ENCODE measurements at places on chromosomes 11 and 22. TPM values are rescaled to one million over a fixed set of nuclear protein-coding genes. Genes with fewer than 3 reads are reported as not detected.

GRCh38 chr11:90135016-90135415 is 553 bp downstream of the NAALAD2 start:
- no peak for DNase-seq

- DNase-seq, result no peak
Measured at GRCh38 chr22:44206330-44206645, 25.6 kb downstream of the PARVG start.

DNA sequence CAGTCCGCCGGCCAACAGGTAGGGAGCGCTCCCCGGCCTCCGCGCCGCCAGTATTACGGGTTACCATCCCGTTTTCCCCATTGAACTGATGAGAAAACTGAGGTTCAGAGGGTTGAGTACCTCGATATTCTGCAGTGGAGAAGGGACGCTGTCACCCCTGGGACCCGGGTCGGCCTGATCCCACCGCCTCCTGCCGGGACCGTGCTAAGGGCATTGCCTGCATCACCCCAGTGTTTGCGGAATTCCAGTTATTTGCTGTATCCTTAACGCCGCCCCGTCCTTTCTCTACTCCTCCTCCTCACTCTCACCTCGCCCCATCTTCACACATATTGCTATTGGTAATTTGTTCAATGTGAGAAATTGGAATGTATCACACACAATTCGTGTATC is 370 bp upstream of the A4GALT start:
- DNase-seq, result no peak

- DNase-seq, result no peak
Measured at GRCh38 chr22:32562916-32563315, 88.3 kb downstream of the FBXO7 start.

DNA sequence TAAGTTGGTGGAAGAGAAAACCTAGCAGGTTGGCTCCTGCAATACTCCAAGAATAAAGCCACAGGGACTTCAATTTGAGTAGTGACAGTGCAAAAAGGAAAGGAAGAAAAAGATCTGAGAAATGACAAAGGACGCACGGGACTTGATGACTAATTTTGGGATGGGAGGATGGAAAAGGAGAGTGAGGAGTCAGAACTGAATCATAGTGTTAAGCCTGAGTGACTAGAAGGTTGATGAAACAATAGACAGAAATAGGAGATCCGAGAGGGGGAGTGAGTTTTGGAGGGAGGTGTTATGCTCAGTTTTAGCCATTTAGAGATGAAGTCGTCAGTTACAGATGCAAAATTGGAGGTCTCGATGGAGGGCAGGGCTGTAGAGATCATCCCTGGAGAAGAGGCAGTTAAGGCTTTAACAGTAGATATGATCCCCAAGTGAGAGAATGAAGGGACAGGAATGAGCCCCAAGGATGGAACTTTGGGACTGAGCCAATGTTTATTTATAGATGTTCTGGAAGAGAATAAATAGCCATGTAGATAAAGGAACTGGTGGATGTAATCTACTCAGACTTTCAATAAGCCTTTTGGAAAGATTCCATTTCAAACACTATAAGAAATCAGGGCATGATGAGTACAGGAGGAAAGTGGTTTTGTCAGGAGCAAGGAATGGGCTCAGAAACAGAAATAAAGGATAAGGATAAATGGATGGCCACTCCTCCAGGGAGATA is 108.9 kb upstream of the NCAM1 start:
- DNase-seq, result no peak

GRCh38 chr11:94673386-94673785 is 94.8 kb upstream of the AMOTL1 start:
- no peak for DNase-seq

GRCh38 chr11:33733980-33734379 is 2.2 kb downstream of the CD59 start:
- peak; percentile 97 for DNase-seq

- no peak for DNase-seq
Measured at GRCh38 chr11:41414771-41415440, 44.5 kb downstream of the LRRC4C start.

- DNase-seq, result peak; percentile 95
Measured at GRCh38 chr11:73982990-73983740, 522 bp upstream of the UCP2 start.

- no peak for DNase-seq
Measured at GRCh38 chr11:77409046-77409445, 64.8 kb downstream of the PAK1 start.

- no peak for DNase-seq
Measured at GRCh38 chr22:39433476-39434242, 23.2 kb upstream of the MGAT3 start.

DNA sequence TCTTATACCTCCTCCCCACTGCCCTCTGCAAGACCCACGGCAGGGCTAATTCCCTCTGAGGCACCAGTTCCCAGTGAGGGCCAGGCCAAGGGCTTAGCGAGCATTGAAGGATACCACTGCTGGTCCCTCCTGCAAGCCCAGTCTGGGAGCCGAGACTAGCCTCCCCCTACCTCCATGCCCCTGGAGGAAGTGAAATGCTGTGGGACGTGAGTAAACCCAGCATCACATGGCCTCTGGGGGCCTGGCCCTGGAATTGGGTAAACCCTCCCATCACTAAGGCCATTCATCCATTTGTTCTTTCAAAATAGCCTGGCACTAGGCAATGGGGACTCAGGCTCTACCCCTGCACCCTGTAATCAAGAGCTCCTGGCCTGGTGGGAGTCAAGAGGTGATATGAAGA is 24.7 kb downstream of the ARAP1 start:
- DNase-seq, result no peak

- DNase-seq, result peak; percentile 27
Measured at GRCh38 chr11:36235750-36236149, 53.5 kb downstream of the COMMD9 start.

- DNase-seq, result no peak
Measured at GRCh38 chr11:114153224-114153623, 93.7 kb downstream of the ZBTB16 start.

- DNase-seq, result no peak
Measured at GRCh38 chr22:44403602-44404329, 91.0 kb upstream of the SHISAL1 start.

- DNase-seq, result no peak
Measured at GRCh38 chr11:2838091-2838490, 47.5 kb downstream of the CDKN1C start.

GRCh38 chr11:130146796-130147195 is 12.8 kb upstream of the ST14 start:
- peak; percentile 38 for DNase-seq

DNA sequence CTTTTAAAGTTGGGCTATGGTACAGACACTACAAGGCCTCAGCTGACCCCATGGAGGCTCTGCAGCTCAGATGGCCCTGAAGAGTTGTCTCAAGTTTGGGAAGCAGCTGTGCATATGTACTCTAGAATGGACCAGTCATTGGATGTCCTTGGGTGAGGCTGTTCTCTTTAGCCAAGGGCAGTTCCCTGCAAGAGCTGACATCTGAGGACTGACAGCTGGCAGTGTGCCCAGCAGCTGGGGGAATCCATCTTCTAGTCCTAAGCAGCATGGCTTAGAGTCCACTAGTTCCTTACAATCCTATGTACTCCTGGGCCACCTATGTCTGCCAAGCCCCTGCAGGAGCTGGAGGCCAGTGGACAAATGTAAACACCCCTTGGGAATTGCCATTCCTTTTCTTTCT is 76.5 kb downstream of the C11orf91 start:
- DNase-seq, result no peak

The KRTAP5-1 gene
- total RNA-seq, result not detected

The SLC22A12 gene
- not detected for total RNA-seq

The KCNJ1 gene
- under 0.01 TPM for total RNA-seq

The BLID gene
- 0.22 TPM for total RNA-seq

The SCGB1D2 gene
- total RNA-seq, result not detected

The MMP11 gene
- total RNA-seq, result 3.4 TPM

The KIRREL3 gene
- total RNA-seq, result not detected

The FAM180B gene
- not detected for total RNA-seq

The MS4A6E gene
- total RNA-seq, result not detected

The CNGA4 gene
- not detected for total RNA-seq

The PDGFB gene
- total RNA-seq, result 29.6 TPM

The ALKBH8 gene
- 4.1 TPM for total RNA-seq

The DTX4 gene
- total RNA-seq, result 8.7 TPM

The OR8A1 gene
- under 0.01 TPM for total RNA-seq

The MYBPC3 gene
- total RNA-seq, result not detected

The ANO5 gene
- total RNA-seq, result 0.22 TPM

Measured in lung microvascular endothelial cell (primary cell).